ENCODE measurements at places on chromosomes 11 and 22. TPM values are rescaled to one million over a fixed set of nuclear protein-coding genes. Genes with fewer than 3 reads are reported as not detected.

GRCh38 chr11:133162227-133162626 lies 370.1 kb downstream of the OPCML start:
- no peak for DNase-seq

GRCh38 chr22:48372390-48372789 lies 1455.3 kb downstream of the BRD1 start:
- no peak for DNase-seq

The QSER1 gene
- 4.4 TPM for polyA plus RNA-seq

The SHANK3 gene
- polyA plus RNA-seq = 0.88 TPM

All from SK-N-SH (cell line).